ENCODE measurements at places on chromosomes 4 and X.

GRCh38 chr4:152501846-152502536, 33.9 kb downstream of the FBXW7 start:
- no peak for DNase-seq

GRCh38 chrX:46759645-46759974, 692 bp upstream of the SLC9A7 start:
- DNase-seq, result peak; percentile 37

DNA sequence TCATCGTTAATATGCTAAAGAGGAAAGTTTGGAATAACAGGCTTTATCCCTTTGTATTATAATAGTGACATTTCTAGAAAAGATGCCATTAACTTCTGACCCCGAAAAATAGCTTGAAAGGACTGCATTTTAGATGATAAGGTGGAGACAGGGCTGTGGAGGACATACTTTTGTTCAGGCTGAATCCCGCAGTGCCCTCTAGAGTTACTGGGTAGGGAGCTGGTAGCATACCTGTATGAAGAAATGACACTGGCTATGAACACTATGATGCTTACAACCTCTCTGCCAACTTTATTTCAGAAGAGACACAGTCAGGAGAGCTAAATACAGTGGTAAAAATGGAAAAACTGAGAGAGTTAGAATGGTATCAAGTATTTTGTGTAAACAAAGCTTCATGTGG, 8.1 kb downstream of the IL1RAPL1 start:
- DNase-seq, result no peak

DNA sequence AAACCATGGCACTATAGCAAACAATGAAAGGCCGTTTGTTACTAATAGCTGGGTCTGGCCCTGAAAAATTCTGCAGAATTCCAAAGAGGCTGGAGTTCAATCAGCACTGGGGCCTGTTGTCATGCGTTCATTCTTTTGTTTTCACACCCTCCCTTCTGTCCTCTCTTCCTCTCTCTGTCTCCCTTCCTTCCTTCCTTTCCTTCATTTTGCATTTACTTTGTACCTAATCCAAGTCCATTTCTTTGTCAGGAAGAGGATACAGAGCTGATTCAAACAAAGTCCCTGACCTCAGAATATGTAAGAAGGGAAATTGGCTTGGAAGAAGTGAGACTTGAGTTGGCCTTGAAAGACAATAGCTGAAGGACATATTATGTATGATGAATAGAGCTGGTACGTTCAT, 119.6 kb upstream of the LDB2 start:
- no peak for DNase-seq

- DNase-seq, result no peak
Measured at GRCh38 chr4:152246659-152247058, 289.2 kb downstream of the FBXW7 start.

DNA sequence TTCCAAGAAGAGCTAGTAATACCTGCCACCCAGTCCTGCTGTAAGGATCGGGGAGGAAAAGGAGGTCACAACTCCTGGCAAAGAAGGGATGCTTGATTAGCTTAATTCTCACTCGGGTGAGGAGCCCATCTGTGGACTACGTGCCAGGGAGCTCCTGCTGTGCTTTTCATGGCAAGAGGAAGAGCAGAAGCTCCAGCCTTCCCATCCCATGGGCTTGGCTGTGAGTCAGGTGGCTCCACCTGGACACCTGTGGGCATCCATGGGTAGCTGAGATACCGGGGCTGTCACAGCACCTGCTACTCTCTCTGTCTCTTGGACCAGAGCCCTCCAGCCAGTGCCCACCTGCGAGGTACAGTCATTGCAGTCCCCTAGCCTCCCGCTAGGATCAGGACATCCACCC, 18.0 kb downstream of the CLNK start:
- DNase-seq, result no peak

- DNase-seq, result no peak
Measured at GRCh38 chr4:176563591-176563990, 229.1 kb downstream of the VEGFC start.

DNA sequence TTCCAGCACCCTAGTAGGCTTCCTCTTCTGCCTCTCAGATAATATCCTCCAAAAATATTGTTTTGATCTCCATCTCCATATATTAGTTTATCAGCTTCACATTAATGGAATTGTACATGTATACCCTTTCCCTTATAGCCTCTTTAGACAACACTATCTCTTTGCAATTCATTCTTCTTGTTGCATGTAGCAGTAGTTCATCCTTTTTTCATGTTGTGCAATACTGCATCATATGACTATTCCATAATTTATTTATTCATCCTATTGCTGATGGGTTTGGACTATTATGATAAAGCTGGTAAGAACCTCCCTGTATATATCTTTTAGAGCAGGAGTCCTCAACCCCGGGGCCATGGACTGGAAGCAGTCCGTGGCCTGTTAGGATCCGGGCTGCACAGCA, 148.2 kb upstream of the FAT1 start:
- no peak for DNase-seq

- no peak for DNase-seq
Measured at GRCh38 chrX:118536204-118536603, 40.6 kb downstream of the DOCK11 start.

DNA sequence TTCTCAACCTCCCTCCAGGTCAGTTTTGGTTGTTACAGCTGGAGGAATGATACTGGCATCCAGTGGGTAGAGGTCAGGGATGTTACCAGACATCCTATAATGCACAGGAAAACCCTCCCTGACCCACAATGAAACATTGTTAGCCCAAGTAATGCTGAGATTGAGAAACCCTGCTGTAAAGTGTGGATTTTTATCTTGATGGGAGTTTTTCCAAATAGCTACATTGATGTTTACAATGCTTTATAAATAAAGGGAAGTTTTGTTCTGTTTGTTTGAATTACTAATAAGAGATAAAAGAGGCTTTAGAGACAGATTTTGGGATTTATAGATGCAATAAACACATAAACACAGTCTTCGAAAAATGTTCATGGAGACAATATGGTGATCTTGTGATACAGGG, 194.0 kb upstream of the NUDT6 start:
- no peak for DNase-seq

- no peak for DNase-seq
Measured at GRCh38 chrX:68750316-68750715, 78.5 kb upstream of the EFNB1 start.

DNA sequence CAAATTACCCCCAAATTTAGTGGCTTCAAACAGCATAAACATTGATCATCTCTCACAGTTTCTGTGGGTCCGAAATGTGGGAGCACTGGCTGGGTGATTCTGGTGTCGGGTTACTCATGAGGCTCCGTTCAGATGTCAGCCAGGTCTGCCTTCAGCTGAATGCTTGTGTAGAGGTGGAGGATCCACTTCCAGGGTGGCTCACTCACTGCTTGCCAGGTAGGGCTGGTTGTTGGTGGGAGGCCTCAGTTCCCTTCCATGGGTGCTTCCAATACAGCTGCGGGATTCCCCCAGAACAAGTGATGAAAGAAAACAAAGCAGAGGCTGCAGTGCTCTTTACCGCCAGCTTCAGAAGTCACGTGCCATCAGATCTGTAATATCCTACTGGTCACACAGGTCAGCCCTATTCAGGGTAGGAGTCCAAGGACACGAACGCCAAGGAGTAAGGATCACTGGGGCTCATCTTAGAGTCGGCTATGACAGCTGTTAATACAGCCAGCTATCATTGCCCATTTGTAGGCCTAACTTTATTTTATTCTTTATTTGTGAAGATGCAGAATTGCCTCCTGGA, 1.1 kb upstream of the SMIM43 start:
- DNase-seq, result no peak

GRCh38 chr4:24970635-24971034, 57.8 kb upstream of the CCDC149 start:
- DNase-seq, result no peak

- DNase-seq, result no peak
Measured at GRCh38 chr4:8083086-8083825, 75.4 kb downstream of the ABLIM2 start.

- no peak for DNase-seq
Measured at GRCh38 chr4:183291070-183291469, 29.0 kb downstream of the CLDN22 start.

- DNase-seq, result no peak
Measured at GRCh38 chr4:48153791-48154550, 19.9 kb upstream of the TXK start.

DNA sequence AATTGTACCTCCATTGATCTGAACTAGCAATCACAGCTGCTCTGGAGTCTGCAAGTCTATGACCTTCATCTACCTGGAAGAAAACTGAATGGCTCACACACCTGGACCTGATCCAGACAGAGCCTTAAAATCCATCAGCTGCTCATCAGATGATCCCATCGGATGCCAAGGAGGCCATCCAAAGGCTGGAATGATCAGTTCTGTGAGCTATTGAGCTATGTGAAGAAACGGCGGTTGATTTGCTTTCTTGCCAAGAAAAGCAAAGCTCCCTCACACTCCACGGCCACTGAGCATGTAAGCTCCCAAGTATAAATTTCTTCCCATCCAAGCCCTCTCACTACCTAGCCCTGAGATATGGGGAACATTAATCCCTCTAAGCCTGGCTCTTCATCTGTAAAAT, 63.1 kb downstream of the RELL1 start:
- no peak for DNase-seq

DNA sequence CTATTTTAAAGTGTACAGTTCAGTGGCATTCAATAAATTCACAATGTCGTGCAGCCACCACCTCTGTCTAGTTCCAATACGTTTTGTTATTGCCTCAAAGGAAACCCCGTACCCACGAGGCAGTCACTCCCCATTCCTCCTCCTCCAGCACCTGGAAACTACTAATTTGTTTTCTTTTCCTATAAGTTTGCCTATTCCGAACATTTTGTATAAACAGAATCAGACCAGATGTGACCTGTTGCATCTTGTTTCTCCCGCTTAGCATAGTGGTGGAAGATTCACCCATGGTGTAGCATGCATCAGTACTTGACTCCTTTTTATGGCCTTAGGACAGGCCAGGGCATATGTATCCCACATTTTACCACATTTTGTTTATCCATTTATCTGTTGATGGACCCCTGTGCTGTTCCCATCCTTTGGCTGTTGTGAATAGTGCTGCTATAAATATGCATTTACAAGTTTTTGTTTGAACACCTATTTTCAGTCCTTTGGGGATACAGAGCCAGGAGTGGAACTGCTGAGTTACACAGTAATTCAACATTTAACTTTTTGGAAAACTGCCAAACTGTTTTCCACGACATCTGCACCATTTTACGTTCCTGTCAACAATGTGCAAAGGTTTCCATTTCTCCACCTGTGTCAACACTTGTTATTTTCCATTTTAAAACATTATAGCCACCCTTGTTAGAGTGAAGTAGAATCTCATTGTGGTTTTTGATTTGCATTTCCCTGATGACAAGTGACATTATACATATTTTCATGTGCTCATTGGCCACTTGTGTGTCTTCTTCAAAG, 57.8 kb upstream of the STX18 start:
- DNase-seq, result peak; percentile 67

All from NCI-H2171 treated with DMSO at 0.1 percent for 48 hours (cell line).